Heart right ventricle (tissue), 16 donors: ENCODE measurements at places on chromosomes 7 and 10. TPM values are rescaled to one million over a fixed set of nuclear protein-coding genes. Genes with fewer than 3 reads are reported as not detected.
A peak's percentile ranks its signal among the peaks of the same experiment; 100 is the strongest.

DNA sequence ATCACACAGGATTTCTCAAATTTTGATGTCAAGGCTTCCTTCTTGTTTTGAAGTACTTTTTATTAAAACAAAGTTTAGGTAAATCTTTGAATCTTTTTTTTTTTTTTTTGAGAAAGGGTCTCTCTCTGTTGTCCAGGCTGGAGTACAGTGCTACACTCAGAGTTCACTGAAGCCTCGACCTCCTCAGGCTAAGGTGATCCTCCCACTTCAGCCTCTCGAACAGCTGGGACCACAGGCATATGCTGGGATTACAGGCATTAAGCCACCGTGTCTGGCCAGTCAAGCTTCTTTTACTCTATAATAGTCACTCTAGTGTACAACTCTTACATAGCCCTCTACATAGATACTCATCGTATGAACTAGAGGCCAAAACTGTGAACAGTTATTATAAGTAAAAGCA, 3.4 kb downstream of the RUFY2 start:
- no peak overlapping the region for H3K4me3 ChIP-seq
- no peaks in the 10 kb centered on the region for H3K27me3 ChIP-seq
- DNase-seq: no peak
- no peak overlapping the region for H3K27ac ChIP-seq

DNA sequence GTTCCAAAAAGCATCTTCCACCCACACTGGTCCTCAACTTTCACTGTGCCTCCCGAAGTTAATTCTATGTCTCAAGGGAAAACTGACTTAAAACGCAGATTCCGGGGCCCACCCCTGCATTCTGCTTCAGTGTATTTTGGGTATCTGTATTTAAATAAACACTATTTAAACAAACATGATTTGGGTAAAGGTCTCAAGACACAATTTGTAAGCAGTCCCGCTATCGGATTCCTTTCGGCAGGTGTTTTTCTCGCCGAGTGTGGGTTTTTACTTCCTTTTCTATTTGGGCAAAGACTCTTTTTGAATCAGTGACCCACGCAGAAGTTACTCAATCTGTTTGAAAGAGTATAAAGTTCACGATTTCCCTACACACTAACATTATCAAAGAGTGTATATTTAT, 1.2 kb downstream of the PDIA4 start:
- H3K36me3 ChIP-seq: no peaks in the 10 kb centered on the region
- peaks cover 20% of the 10 kb centered on the region for H3K4me1 ChIP-seq
- H3K4me3 ChIP-seq: peak overlapping the region; percentile 87
- H3K27me3 ChIP-seq: no peaks in the 10 kb centered on the region

- H3K4me1 ChIP-seq: peaks cover 29% of the 10 kb centered on the region
- H3K36me3 ChIP-seq: no peaks in the 10 kb centered on the region
- no peak overlapping the region for H3K27ac ChIP-seq
- no peak for DNase-seq
- H3K4me3 ChIP-seq: no peak overlapping the region
- no peaks in the 10 kb centered on the region for H3K27me3 ChIP-seq
These were observed 5.6 kb downstream of the DENND11 start for GRCh38 chr7:141696348-141696747.

- no peaks in the 10 kb centered on the region for H3K4me1 ChIP-seq
- no peak overlapping the region for H3K27ac ChIP-seq
- no peak for DNase-seq
- no peaks in the 10 kb centered on the region for H3K36me3 ChIP-seq
- H3K4me3 ChIP-seq: no peak overlapping the region
These were observed 80.3 kb upstream of the SKAP2 start for GRCh38 chr7:26944501-26945358.

Gene MYL10
- total RNA-seq: not detected

GRCh38 chr10:129544205-129545202, 77.5 kb downstream of the MGMT start:
- H3K4me3 ChIP-seq: no peak overlapping the region
- no peaks in the 10 kb centered on the region for H3K4me1 ChIP-seq
- H3K36me3 ChIP-seq: no peaks in the 10 kb centered on the region
- H3K27me3 ChIP-seq: no peaks in the 10 kb centered on the region

GRCh38 chr7:119711104-119711503, 561.9 kb upstream of the KCND2 start:
- H3K36me3 ChIP-seq: no peaks in the 10 kb centered on the region
- no peak overlapping the region for H3K4me3 ChIP-seq
- no peak overlapping the region for H3K27ac ChIP-seq
- no peaks in the 10 kb centered on the region for H3K27me3 ChIP-seq
- no peaks in the 10 kb centered on the region for H3K4me1 ChIP-seq

Gene DNAJC30
- 16.8 TPM for total RNA-seq

Gene SLC26A3
- total RNA-seq: not detected

Gene OPN4
- 0.27 TPM for total RNA-seq

DNA sequence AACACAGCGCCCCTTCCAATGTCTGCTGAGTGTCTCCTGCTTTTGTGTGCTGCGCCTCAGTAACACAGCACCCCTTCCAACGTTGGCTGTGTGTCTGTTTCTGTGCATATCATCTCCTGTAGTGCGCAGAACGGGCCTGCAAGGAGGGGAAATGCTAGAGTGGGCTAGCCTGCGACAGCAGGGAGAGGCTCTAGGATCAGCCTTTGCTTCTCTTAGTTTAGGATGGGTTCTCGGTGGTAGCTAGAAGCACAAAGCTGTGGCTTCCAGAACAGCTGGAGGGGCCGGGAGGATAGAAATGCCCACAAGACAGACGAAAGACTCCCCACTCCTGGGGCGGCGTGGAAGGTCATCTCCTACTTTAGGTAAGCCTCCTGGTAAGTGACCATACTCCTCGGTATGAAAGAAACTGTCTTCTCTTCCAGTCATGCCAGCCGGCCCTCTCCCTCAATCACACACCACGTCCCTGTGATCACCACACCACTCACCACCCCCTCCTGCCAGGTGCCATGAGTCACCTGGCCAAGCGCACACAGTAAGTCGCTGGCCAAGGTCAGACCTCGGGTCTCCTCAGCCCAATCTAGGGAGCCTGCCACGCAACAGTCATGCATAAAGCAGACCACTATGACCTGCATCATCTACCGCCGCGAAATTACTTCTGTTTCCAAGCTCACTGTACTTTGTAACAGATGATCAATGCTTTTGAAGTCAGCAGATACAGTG, 4.8 kb downstream of the PITRM1 start:
- no peaks in the 10 kb centered on the region for H3K36me3 ChIP-seq
- no peak for DNase-seq
- no peaks in the 10 kb centered on the region for H3K27me3 ChIP-seq
- H3K27ac ChIP-seq: no peak overlapping the region
- H3K4me3 ChIP-seq: no peak overlapping the region

DNA sequence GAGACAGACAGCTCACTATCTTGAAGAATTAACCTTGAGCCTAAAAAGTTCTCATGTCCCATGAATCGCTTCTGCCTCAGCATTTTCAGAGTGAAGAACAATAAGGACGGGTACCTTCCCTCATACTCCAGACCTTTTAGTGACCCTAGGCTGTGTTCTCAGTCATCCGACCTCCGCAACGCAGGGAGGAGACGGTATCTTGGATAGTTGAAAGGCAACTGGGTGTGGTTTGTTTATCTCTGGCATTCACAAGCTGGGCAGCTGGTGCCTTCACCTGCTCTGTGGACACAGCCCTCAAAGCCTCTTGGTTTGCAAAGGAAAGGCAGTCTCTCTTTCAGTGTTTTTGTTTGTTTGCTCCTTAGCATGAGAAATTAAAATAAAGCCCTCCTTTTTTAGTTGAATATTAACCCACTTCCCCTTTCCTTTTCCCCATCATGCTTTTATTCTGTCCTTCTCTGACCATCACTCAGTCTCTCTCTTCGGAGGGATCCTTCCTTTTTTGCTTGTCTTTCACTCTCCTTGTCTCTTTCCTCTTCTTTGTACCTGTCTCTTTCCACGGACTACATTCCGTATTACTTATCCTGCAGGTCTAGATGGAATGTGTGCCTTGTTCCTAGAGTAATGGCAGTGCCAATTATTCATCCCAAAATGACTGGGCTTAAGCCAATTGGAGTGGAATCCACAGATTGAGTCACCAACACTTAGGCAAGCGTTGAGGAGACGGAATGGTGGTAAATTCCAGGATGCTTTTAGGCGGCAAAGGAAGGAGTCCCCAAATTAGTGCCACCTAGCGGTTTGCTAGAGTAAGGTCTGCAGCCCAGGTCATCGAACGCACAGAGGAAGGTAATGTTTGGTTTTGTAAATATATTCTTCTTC, 45.8 kb downstream of the PRR15 start:
- H3K27me3 ChIP-seq: no peaks in the 10 kb centered on the region
- H3K36me3 ChIP-seq: no peaks in the 10 kb centered on the region
- DNase-seq: no peak
- H3K4me1 ChIP-seq: no peaks in the 10 kb centered on the region
- no peak overlapping the region for H3K4me3 ChIP-seq

Gene GPRIN2
- not detected for total RNA-seq

GRCh38 chr7:93890041-93890463, 501 bp downstream of the TFPI2 start:
- peaks cover 33% of the 10 kb centered on the region for H3K27me3 ChIP-seq
- peaks cover 12% of the 10 kb centered on the region for H3K4me1 ChIP-seq
- peak overlapping the region; percentile 13 for H3K27ac ChIP-seq
- H3K36me3 ChIP-seq: no peaks in the 10 kb centered on the region

- peaks cover 46% of the 10 kb centered on the region for H3K36me3 ChIP-seq
- no peaks in the 10 kb centered on the region for H3K27me3 ChIP-seq
- peaks cover 11% of the 10 kb centered on the region for H3K4me1 ChIP-seq
- no peak overlapping the region for H3K4me3 ChIP-seq
- peak overlapping the region; percentile 54 for H3K27ac ChIP-seq
These were observed 8.6 kb downstream of the LIPA start for GRCh38 chr10:89242840-89243568.
